ENCODE measurements at places on chromosomes 2 and 18.

DNA sequence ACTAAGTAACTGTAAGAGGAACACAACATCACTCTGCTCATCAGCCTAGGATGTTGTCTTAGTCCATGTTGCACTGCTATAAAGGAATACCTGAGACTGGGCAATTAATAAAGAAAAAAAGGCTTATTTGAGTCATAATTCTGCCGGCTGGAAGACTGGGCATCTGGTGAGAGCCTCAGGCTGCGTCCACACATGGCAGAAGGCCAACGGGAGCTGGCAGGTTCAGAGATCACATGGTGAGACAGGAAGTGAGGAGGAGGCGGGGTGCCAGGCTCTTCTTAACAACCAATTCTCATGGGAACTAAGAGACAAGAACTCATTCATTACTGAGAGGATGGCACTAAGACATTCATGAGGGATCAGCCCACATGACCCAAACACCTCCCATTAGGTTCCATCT is 46.8 kb downstream of the EPG5 start:
- peak; percentile 31 for DNase-seq

- DNase-seq: no peak
These were observed 2.2 kb upstream of the CTDSP1 start for GRCh38 chr2:218397463-218397819.

GRCh38 chr2:55862673-55863390 is 60.8 kb downstream of the EFEMP1 start:
- DNase-seq: peak; percentile 100

- DNase-seq: no peak
These were observed 194.1 kb upstream of the DSEL start for GRCh38 chr18:67710639-67711038.

GRCh38 chr2:62803961-62804360 is 98.4 kb downstream of the EHBP1 start:
- DNase-seq: peak; percentile 49

DNA sequence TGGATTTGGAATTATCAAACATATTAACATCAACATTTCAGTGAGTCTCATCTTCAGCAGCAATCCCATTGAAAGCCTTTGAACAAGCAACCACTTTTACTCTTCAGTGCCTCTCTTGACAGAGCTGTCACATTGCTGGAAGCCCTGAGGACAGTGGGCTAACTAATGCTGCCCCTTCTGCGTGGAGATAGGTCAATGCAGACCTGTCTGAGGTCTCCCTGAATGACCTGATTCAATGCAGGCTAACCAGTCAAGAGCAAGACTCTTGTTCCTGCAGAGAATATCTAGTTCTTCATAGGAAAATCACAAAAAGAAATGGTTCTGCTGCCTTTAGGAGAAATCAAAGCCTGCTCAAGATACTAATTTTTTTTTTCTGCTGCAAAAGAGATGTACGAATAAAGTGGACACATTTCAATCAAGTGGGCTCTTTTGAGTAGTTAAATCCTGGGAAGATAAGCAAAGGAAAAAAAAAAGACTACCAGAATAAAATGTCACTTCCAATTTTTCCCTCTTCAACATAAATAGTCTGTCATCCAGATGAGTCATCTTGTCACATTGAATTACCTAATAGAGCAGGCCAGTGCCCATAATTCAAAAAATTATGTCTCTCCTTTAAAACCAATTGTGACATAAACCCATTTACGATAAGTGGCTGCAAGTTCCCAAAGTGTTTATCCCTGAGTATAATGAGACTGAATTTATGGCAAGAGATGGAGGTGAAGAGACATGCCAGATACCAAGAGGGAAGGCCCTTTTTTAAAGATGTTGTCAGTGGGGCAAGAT is 1269.0 kb upstream of the DDX18 start:
- DNase-seq: no peak

DNA sequence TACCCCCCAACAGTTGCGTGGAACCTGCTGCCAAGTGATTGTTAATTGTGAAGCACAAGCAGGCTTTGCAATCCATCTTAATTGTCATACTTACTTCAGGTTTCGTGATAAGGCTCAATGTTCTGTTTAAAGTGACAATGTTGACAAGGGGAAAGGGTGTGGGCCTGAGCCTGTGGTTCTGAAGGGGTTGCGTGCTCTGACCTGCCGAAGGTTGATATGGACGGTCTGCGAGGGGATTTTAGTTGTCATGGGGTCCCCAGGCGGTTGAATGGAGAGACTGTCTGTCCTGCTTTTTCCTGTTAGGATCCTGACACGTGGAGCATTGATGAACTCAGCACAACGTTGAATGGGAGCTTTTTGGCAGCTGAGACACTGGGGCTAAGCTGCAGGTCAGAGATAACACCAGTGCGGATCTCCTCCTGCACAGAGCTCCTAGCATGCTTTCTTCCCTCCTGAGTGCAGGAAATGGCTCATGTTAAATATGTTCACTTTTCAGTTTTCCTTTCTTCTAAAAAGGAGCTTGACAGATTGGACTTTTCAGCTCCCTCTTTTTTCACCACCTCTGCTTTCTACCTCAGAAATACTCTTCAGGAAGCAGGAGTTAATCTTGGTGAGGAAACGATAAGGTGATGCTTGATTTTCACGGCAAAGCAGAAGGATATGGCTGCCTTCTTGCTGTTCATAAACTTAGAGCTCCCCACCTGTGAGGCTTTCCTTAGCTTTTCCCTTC is 62.9 kb upstream of the ZEB2 start:
- no peak for DNase-seq

GRCh38 chr18:58638441-58638840 is 9.6 kb upstream of the ALPK2 start:
- peak; percentile 43 for DNase-seq

DNA sequence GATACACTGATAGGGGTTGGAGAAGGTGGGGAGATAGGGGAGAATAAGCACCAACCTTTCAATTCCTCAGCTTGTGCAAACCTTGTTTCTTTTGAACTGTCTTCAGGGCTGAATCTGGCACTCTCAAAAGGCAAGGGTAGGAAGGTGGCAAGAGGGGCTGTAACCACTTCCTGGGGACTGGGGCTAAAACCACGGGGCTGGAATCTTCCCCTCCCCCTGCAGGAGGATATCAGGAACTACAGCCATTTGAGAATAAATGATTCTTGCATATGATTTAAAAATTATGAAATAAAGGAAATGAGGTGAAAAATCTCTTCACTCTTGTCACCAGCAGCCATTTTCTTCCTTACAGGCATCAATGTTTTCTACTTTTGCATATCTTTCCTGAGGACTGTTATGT is 50.8 kb downstream of the ATOH8 start:
- DNase-seq: no peak

DNA sequence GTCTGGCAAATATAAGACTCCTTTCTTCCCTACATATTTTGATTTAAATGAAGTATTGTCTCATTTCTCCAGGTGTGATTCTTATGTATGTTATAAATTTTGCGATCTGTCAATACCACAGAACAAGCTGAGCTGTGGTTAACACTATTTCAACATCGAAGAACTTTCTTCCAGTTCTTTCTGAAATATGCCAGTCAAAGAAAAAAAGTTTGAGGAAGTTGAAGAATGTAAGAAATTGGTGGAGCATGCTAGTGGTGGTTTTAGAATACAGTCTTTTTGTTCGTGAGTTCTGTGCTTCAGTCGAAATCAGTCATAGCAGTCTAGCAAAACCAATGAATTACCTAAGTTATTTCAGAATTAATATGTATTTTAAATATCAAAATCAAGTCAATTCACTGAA is 8.6 kb upstream of the COBLL1 start:
- peak; percentile 20 for DNase-seq

- peak; percentile 13 for DNase-seq
These were observed 35.8 kb upstream of the CACNB4 start for GRCh38 chr2:152134488-152135280.

DNA sequence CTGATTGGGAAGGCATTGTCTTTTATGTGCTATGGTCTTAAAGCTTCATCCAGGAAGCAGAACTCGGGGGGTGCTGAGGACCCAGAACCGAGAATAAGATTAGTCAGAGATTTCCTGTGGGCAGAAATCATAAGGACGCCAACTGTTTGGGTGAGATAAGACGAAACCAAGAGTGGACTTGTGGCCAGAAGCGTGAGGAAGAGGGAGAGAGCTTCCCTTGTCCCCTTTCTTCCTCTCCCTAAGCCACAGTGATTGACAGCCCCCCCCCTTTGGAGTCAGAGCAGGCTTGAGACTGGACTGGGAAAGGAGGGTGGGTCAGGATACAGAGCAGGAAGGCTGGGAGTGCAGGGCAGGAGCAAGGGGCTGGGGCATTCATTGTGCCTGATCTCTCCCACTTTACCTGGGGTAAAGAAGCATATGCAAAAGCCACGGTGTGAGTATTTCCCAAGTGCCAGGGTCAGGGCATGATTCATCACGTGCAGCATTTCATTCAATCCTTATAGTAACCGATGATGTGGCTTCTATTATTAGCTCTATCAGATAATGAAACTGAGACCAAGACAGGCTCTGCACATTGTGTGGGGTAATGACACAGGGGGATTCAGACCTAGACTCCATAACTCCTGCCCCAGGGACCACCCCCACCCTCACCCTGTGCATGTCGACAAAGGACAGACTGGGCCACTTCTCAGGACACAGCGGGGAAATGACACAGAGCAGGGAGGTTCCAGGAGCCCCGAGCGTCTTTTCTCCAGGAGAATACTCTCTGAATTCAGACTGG is 3.0 kb upstream of the IL1RN start:
- DNase-seq: peak; percentile 46

- DNase-seq: peak; percentile 25
These were observed 51.4 kb upstream of the SCN1A start for GRCh38 chr2:166179201-166179600.

- no peak for DNase-seq
These were observed 86.4 kb upstream of the KCNE4 start for GRCh38 chr2:222965555-222965954.

GRCh38 chr2:236988690-236989624 is 96.7 kb upstream of the COPS8 start:
- peak; percentile 38 for DNase-seq

DNA sequence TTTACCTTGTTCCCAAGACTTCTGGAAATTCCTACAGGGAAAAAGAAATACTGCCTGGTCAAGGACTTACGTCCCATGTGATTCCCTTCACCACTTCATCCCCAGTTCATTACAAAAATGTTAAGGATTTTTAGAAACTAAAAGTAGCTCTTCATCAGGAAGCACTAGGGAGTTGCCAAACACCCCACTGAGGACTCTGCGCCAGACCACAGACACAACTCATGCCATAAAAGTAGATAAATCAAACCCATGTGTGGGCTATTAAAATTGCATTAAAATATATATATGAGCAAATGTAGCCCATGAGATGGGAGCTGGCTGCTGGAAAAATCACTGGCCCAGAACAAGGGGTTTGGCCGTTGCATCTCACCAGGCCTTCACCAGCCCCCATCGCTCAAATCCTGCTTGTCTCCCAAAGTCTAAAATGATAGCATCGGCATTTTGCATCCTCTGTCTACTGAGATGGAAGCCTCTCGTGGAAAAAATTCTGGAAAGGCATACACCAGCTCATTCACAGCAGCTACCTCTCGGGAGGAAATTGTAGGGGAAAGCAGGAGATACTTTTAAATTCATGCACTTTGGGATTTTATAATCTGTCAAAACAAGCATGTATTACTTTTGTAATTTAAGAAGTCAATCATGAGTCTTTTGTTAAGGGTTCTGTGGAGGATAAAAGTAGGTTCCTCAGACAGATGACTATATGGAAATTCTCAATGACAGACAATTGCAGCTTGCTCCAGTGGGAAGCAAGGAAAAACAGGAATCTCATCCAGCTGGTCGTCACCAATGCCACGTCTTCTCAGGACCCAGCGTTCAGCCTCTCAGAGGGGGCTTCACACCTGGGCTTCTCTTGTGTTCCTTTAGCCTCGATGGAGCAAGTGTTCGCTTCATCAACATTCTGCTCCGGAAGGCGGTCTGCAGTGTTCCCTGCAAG is 113.9 kb downstream of the MREG start:
- peak; percentile 97 for DNase-seq

GRCh38 chr18:42617221-42617620 is 498.3 kb downstream of the RIT2 start:
- DNase-seq: no peak

- no peak for DNase-seq
These were observed 6.0 kb downstream of the SPEG start for GRCh38 chr2:219440388-219441256.

- no peak for DNase-seq
These were observed 69.3 kb downstream of the MBP start for GRCh38 chr18:77063260-77063659.

GRCh38 chr2:181077128-181077709 is 96.8 kb downstream of the UBE2E3 start:
- peak; percentile 62 for DNase-seq

DNA sequence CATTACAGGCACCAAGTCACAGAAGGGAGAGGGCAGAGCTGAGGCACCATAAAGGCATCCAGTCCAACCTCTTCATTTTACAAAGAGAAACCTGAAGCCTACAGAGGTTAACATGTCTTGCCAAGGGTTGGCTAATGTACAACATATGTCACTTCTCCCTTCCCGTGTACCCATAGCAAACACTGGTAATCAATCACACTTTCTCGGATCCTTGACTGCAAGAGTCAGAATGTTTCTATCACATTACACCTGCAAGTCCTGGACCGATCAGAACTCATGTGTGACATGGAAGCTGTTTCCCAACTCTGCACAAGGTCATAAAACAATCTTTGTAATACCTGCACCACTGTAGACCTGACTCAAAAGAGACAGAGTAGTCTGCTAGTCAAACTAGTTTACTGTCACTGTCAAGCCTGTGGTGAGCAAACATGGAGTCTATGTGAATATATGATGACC is 6.0 kb downstream of the ANKRD44 start:
- no peak for DNase-seq

DNA sequence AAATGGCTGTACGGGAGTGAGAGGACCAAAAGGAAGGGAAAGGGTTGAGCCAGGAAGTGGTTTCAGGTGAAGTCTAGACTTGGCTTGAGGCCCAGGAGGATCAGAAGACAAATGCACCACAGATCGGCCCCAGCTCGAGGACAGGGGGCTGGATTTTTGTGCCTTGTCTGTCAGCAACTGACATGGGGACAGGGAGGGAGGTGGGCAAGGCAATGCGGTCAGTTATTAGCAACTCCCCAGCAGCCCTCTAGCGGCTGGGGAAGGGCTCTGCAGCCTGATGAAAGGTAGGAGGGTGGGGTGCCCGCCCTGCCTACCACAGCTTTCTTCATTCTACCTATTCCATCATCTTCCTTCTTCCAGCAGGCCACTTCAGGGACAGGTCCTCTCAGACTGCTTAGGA is 50.0 kb downstream of the CPO start:
- DNase-seq: no peak

DNA sequence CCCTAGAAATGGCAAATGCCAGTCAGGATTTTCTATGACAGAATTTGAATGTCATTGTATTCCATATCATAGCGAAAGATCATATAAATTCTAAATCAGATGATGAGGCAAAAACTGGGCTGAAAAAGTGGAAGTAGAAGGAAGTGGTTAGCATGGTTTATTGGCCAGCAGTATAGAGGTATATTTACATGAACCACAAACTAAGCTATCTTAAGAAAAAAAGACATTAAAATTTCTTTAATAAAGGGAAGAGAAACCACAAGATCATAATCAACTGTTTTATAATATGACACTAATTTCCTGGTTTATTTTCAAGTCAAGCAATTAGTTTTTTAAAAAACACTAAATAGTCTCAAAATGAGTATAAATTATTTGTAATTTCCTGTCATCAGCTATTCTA is 123.2 kb upstream of the LRP1B start:
- DNase-seq: no peak

- peak; percentile 49 for DNase-seq
These were observed 2.9 kb downstream of the SETBP1 start for GRCh38 chr18:44683556-44683955.

- DNase-seq: no peak
These were observed 56.4 kb downstream of the ZFP36L2 start for GRCh38 chr2:43169987-43170386.

Measured in fibroblast of upper back skin (primary cell).